ENCODE measurements at places on chromosomes 6 and 20. TPM values are rescaled to one million over a fixed set of nuclear protein-coding genes. Genes with fewer than 3 reads are reported as not detected.

MRAP2 gene
- total RNA-seq: 0.75 TPM

MCM3 gene
- total RNA-seq: 224 TPM

C20orf141 gene
- total RNA-seq: not detected

CCR6 gene
- total RNA-seq: not detected

GRCh38 chr20:7426890-7427496, 513.3 kb downstream of the HAO1 start:
- H3K27ac ChIP-seq: no peak overlapping the region
- H3K4me1 ChIP-seq: no peaks in the 10 kb centered on the region
- no peak overlapping the region for H3K4me3 ChIP-seq
- no peaks in the 10 kb centered on the region for H3K27me3 ChIP-seq
- no peaks in the 10 kb centered on the region for H3K36me3 ChIP-seq
- DNase-seq: no peak

GRCh38 chr6:154112181-154112809, 73.3 kb downstream of the OPRM1 start:
- no peaks in the 10 kb centered on the region for H3K36me3 ChIP-seq
- no peak overlapping the region for H3K4me3 ChIP-seq
- DNase-seq: no peak
- H3K27ac ChIP-seq: no peak overlapping the region

DNA sequence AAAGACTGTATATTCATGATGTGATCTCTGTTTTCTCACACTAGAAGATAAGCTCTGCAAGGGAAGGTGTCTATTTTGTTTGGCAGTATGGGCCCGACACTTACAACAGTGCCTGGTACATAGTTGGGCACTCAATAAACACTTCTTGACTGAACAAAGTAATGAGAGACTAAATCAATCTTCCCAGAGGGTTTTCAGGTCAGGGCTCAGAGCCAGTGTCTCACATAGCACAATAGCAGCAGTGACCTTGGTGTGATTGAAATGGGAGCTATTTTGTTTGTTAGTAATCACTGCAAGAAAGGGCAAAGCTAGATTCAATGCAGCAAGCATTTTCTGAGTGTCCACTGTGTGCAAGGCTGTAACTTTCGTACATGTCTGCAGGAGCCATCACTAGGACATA, 26.4 kb upstream of the GCM1 start:
- no peaks in the 10 kb centered on the region for H3K36me3 ChIP-seq
- H3K4me1 ChIP-seq: no peaks in the 10 kb centered on the region
- no peak overlapping the region for H3K4me3 ChIP-seq
- DNase-seq: no peak
- no peaks in the 10 kb centered on the region for H3K27me3 ChIP-seq

DNA sequence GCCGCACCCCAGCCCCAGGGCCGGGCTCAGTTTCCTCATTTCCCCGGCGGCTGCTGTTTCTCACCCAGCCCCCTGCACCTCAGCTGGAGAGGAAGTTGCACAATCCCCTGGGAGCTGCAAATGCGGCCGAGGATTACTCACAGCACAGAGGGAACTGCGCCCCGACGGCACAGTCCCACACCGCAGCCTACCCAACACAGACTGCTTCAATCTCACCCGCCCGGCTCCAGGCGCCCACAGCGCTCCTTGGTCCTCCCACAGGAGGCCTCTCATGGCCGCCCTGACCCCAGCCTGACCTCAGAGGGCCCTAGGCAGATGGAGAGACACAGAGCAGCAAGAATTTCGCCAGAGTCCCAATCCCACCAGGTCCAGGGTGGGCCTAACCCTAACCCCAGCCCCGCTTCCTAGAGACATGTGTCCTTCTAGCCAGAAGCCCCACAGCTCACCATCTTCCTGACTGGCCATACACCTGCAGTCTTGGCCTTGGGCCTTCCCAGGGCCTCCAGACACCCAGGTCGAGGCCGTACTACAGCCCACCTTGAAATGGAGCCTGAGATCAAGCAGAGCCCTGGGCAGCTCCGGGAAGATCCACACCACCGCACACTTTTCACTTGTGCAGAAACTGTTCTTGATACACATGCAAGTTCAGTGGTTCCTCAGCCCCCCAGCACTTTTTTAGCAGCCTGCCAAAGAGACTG, 11.7 kb downstream of the TFEB start:
- no peak overlapping the region for H3K4me3 ChIP-seq
- H3K27me3 ChIP-seq: no peaks in the 10 kb centered on the region
- H3K36me3 ChIP-seq: no peaks in the 10 kb centered on the region
- no peak overlapping the region for H3K27ac ChIP-seq
- H3K4me1 ChIP-seq: no peaks in the 10 kb centered on the region

Data from neural progenitor cell (in vitro differentiated cells).